Neuronal stem cell (in vitro differentiated cells): ENCODE measurements at places on chromosomes 4 and X.

GRCh38 chrX:46788902-46789301, 30.0 kb upstream of the SLC9A7 start:
- no peaks in the 10 kb centered on the region for H3K36me3 ChIP-seq
- no peaks in the 10 kb centered on the region for H3K27me3 ChIP-seq
- no peak overlapping the region for H3K27ac ChIP-seq
- no peaks in the 10 kb centered on the region for H3K4me1 ChIP-seq
- no peak overlapping the region for H3K4me3 ChIP-seq

GRCh38 chr4:76953956-76954355, 4.4 kb downstream of the SEPTIN11 start:
- no peak overlapping the region for H3K4me3 ChIP-seq
- H3K27ac ChIP-seq, result no peak overlapping the region
- no peaks in the 10 kb centered on the region for H3K27me3 ChIP-seq
- peaks cover 52% of the 10 kb centered on the region for H3K36me3 ChIP-seq

DNA sequence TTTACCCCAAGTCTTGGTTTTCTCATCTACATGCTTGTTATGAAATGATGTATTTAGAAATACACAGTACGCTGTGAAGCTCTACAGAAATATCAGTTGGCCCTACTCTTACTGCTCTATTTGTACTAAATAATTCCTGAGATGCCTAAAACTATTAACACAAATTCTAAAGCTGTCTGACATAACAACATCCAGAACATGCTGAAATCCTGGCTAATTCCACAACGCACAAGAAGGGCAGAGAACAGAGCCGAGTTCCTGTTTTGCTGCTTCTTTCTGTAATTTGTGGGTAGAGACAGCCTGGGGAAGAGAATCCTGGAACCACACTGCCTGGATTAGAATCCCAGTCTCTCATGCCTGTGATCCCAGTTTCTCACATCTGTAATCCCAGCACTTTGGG, 59.0 kb downstream of the ZNF827 start:
- H3K27ac ChIP-seq, result no peak overlapping the region
- DNase-seq, result no peak
- H3K4me1 ChIP-seq, result peaks cover 3% of the 10 kb centered on the region
- H3K36me3 ChIP-seq, result peaks cover 2% of the 10 kb centered on the region

GRCh38 chr4:161554372-161554990, 609.3 kb downstream of the FSTL5 start:
- DNase-seq, result no peak
- no peaks in the 10 kb centered on the region for H3K36me3 ChIP-seq
- no peak overlapping the region for H3K27ac ChIP-seq
- H3K4me1 ChIP-seq, result peaks cover 9% of the 10 kb centered on the region
- no peak overlapping the region for H3K4me3 ChIP-seq

- H3K4me3 ChIP-seq, result no peak overlapping the region
- DNase-seq, result no peak
- no peaks in the 10 kb centered on the region for H3K4me1 ChIP-seq
- H3K27me3 ChIP-seq, result no peaks in the 10 kb centered on the region
- H3K36me3 ChIP-seq, result no peaks in the 10 kb centered on the region
These were observed 267.2 kb upstream of the RASGEF1B start for GRCh38 chr4:81738891-81739290.
